ENCODE measurements at places on chromosomes 2 and 18. TPM values are rescaled to one million over a fixed set of nuclear protein-coding genes. Genes with fewer than 3 reads are reported as not detected.

DNAH7 gene
- 5.5 TPM for total RNA-seq

PCGF1 gene
- total RNA-seq: 46.6 TPM

CAPN14 gene
- total RNA-seq: 0.62 TPM

UGP2 gene
- total RNA-seq: 113 TPM

REG3A gene
- not detected for total RNA-seq

DNA sequence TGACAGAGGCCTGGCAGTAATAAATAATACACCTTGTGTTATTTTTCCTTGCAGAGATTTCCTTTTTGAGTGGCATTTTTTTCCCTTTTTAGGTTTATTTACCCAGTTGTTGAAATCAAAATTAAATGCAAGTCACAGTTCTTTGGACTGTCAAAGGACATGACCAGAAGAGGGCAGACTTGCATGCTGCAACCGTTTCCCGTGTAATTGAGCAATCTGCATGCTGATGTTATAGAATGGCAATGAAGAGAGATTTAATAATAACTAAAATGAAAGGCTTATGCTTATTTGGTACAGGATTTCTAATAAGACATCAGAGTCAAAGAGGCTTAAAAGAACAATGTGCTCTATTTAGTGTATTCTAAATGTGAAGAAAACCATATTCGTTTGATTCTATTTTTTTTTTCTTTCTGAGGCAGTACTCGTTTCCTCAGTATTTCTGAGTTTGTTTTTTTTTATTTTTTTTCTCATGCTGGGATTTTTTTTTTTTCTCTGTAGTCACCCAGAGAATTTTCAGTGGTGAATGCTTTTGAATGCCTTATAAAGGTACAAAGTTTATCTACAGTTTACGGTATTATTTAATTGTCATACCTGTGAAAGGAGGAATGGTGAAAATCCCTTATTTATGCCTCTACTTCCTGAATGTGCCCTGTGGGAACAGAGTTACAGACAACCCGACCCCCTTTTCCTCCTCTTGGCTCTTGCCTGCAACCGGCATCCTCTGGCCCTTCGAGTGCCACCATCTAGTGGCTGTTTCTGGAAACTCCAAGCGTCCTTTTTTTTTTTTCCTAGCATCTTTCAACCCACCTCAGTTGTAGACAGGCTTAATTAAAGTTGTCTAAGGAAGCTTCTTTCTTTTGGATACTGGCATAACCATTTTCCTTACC lies 368.5 kb downstream of the LRRTM1 start:
- DNase-seq: no peak

- no peak for DNase-seq
Measured at GRCh38 chr2:165573534-165574461, 104.3 kb downstream of the CSRNP3 start.

GRCh38 chr2:175007510-175007909 lies 2.3 kb upstream of the CHN1 start:
- DNase-seq: no peak

GRCh38 chr2:160141419-160141818 lies 58.7 kb downstream of the ITGB6 start:
- no peak for DNase-seq

DNA sequence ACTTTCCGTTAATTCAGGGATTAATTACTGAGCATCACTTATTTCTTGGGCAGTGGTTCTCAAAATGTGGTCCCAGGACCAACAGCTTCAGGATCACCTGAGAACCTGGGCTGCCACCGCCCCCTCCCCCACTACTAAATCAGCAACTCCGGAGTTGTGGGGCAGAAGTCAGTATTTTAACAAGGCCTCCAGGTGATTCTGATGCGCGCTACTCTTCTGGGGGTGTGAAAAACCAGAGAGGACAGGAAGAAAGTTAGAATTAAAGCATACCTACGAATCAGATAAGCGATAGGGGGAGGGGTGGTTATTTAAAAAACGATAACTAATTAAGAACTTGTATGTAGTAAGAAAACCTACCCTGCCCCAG lies 319 bp downstream of the ZSCAN30 start:
- peak; percentile 43 for DNase-seq

DNA sequence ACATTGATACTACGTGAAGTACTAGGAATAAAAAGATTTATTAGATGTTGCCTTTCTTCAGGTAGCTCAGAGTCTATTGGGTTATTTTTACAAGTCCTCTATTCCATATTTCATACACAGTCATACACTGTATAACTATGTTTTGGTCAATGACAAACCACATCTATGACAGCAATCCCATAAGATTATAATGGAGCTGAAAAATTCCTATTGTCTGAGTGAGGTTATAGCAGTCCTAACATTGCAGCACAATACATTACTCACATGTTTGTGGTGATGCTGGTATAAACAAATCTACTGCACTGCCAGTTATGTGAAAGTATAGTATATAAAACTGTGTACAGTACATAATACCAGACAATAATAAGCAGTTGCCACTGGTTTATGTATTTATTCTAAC lies 595.1 kb downstream of the MBD2 start:
- DNase-seq: no peak

DNA sequence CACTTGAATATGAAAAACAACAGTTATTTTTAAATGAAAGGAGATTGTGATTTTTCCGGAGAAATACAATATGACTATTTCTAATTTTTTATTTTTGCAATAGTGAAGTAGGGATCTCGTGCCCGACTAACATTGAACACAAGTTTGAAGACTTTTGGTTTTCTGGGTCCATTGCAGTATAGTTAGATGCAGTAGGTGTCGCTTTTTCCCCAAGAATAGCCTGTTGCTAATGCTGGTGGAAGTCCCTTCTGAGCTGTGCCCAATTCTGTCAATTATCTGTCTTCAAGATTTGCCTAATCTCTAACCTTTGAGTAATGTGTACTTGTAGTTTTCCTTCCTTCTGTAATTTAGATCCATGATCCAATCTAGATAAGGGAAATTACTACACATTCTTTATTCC lies 36.5 kb downstream of the SEMA4F start:
- no peak for DNase-seq

DNA sequence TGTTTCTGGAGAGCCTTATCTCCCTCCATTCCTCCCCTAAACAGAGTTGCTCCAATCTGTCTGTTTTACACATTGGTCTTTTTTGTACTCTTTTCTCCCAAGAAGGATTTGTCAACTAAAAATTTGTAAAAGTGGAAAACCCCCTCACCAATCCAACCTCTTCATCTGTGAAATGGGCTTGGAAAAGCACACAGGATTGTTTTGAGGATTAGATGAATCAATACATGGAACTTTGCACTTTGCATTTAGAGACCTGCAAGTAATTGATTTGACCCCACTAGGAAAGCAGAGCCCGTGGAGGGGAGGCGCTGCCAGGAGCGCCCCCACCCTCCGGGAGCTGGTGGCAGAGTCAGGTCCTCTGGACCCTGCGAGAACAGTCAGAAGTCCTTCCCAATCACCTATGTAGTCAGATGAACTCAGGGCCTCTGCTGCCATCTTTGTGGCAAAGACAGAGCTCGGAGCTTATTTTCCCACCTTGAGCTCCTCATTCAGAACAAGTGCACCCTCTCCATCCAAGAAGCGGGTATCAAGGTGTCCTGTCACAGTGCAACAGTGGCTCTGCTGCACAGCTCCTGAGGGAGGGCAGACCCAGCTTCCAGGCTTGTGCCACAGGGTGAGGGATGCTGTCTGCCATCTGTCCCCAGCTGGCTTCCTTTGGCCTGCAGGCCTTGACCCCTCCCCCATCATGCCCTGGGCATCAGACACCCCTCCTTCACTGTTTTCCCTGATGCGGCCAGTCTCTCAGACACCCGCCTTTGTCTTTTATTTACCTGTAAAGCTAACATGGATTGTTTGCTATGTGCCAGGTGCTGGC lies 1.7 kb upstream of the TMEM185B start:
- DNase-seq: no peak

Data from ureter (tissue), 1 donor.